ENCODE measurements at places on chromosomes 6 and 20.

- no peak for DNase-seq
These were observed 57.6 kb upstream of the UNC93A start for GRCh38 chr6:167233490-167233889.

GRCh38 chr6:15585760-15586214 lies 77.0 kb downstream of the DTNBP1 start:
- DNase-seq: no peak

GRCh38 chr20:38303908-38304379 lies at the start of gene BPI:
Gene BPI (plus strand): TSS chr20:38304156. CDS start chr20:38304224, 68 bp downstream.
- DNase-seq: no peak

GRCh38 chr6:149755300-149756260 lies 6.0 kb downstream of the PCMT1 start:
- DNase-seq: no peak

- no peak for DNase-seq
These were observed 36.6 kb downstream of the MGME1 start for GRCh38 chr20:18005170-18005989.

All from right renal pelvis (tissue), 4 donors.